ENCODE measurements at places on chromosomes 1 and 21.

DNA sequence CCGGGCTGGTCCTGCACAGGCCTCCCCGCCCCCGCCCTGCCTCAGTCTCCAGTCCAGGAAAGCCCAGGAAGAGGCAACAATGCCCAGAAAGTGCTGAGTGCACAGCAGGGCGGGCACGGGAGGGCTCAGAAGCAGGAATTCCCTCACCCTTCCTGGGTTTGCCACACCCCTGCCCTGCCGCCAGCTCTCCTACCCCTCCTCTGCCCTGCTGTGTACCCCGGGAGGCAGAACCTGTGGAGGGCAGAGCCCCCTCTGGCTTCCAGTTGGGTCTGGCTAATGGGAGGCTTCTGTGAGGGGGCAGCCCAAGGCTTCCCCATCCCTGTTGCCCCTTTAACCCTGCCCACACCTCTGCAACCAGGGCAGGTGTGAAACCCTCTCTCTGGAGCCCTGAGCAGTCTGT is 47.5 kb upstream of the CSF3R start:
- no peak for DNase-seq

GRCh38 chr1:207013321-207014085 is 19.1 kb downstream of the C1orf116 start:
- no peak for DNase-seq

DNA sequence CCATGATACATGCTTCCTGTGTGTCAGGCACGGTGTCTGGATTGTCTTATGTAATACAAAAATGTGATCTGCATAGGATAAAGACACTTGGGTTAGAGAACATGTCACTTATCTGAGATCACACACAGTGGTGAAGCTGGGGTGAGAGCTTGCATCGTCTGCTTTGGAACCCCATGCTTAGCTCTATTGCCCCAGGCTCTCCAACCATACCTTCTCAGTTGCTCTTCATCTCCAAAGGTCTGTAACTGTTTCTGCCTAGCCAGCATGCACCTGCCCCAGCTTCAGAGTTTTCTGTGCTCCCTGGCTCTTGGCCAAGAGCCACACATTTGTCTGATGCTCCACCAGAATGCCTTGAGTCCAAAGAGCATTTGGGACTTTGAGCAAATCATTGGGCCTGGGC is 93.9 kb upstream of the COG2 start:
- no peak for DNase-seq

DNA sequence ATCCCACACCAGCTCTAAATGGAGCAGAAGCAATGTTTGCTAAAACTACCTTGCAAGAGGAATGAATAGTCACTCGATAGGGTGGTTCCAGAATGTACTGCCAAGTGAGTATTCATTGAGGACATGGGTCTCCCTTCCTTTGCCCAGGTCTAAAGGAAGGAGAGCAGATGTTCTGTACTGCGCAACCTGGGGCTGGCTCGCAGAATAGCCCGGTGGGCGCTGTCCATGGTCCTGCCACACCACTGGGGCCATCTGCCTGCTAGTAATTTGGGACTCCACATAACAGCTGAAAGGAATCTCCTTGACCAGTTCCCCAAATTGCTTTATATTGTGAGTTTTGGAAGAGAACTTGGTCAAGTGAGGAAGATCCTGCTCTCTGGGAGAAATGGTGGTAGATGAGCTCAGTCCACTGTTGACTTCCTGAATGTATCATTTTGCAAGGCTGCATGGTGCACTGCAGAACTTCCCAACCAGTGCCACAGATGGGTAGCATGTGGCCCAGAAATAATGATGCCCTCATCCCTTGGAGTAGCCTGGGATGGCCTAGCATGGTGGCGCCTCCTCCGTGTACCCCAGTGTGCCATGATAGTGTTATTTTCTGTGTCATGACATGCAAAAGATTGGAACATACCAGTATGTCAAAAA is 5.7 kb downstream of the SLC6A17 start:
- peak; percentile 12 for DNase-seq

DNA sequence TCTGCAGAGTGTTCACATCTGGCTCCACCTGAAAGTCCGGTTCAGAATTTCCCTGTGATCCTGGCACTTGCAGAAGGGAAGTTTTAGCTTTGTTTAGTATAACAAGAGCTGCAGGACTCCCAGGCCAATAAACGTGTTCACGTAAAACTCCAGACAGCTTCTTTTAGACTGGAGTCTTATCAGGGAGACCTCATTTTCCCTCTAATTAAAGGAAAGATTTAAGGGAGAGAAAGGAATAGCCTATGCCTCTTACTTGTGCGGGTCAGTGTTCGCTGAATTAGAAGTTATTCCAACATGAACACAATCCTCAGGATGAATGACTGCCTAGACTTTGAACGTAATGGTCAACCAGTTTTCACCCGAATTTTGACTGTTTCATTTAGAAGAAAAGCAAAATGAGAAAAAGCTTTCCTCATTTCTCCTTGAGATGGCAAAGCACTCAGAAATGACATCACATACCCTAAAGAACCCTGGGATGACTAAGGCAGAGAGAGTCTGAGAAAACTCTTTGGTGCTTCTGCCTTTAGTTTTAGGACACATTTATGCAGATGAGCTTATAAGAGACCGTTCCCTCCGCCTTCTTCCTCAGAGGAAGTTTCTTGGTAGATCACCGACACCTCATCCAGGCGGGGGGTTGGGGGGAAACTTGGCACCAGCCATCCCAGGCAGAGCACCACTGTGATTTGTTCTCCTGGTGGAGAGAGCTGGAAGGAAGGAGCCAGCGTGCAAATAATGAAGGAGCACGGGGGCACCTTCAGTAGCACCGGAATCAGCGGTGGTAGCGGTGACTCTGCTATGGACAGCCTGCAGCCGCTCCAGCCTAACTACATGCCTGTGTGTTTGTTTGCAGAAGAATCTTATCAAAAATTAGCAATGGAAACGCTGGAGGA is 202.1 kb upstream of the SGIP1 start:
- DNase-seq: peak; percentile 23

DNA sequence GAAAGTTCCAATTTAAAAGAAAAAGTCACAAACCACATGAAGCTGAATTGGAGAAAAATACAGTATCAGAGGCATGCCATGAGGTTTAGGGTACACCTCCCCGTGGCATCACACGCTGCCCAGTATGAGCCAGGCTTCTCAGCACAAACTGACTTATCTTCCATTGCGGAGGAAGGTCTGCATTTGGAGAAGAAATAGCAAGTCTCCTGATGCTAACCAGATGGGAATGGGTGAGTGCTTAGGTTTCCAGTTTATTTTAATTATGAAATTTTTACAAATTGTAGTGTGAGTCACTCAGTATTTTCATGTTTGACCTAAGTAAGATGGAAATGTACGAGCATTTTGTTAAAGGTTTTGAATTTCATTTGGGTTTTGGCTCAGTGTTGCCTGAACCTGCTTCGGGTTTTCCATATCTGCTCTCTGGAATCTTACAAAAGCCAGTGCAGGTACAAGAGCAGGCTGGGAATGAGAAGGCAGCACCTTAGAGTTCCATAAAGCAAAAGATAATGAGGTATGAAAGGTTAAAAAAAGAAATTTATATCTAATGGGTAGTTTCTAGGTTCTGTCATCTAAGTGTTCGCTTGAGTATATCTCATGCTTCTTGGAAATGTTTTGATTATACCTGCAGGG is 213.9 kb downstream of the PATJ start:
- no peak for DNase-seq

DNA sequence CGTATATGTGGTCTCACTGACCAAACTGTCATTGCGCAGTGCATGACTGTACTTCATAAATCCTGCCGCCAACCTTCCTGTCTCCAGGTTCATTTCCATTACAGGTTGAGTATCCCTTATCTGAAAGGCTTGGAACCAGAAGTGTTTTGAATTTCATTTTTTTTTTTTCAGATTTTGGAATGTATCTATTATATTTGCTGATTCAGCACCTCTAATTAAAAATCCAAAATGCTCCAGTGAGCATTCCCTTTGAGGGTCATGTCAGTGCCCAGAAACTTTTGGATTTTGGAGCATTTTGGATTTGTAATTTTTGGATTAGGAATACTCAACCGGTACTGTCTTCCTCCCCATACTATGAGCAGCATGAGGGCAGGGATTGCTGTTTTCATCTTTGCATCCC is 30.7 kb upstream of the RBBP5 start:
- DNase-seq: no peak

DNA sequence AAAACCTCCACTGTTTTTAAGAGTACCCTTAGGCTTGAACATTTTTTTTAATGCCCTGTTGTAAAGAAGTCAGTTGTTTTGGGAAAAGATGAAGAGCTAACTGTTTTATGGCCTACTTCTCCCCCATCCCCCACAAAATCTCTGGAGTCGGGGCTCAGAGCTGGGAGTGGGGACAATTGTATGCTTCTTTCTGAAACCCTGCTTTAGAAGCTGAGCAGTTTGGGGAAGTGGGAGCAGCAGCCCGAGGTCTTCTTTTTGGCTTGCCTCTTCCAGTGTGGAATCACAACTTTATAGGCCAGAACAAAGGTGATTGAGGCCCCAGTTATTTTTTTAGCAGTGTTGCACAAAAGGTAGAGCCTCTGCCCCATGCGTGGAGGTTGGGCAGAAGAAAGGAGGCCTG is 25.2 kb downstream of the PPP2R5A start:
- DNase-seq: no peak

- DNase-seq: no peak
These were observed 6.5 kb downstream of the AIRE start for GRCh38 chr21:44291936-44292811.

DNA sequence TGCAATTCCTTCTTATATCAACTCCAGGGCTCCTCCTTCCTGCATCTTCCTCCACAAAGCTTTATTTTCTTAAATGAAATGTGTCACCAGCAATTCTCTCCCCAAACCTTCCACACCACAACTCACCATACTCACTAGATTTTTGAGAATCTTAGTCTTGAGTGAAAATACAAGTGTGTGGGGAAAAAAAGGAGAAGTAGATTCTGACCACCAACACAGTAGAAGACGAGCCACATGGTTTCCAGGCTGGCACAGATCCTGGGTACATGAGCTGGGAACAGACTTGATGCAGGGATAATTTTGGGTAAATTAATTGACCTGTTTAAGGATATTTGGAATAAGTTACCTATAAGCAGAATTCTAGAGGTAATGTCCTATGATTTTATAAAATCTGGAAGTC is 72.8 kb upstream of the KCNJ15 start:
- DNase-seq: no peak

GRCh38 chr1:210707300-210708240 is 378.9 kb downstream of the HHAT start:
- no peak for DNase-seq

- DNase-seq: no peak
These were observed 20.6 kb upstream of the ADAMTS1 start for GRCh38 chr21:26865857-26866256.

- no peak for DNase-seq
These were observed at the start of gene PAX7 for GRCh38 chr1:18630511-18631495. Gene PAX7, plus strand, starts transcription at chr1:18630846. Its CDS starts 758 bp downstream, at chr1:18631604.

All from stimulated activated CD8-positive, alpha-beta memory T cell treated with anti-CD3 and anti-CD28 coated beads, Interleukin-7, amount 100 ng/mL, for 1 hour (primary cell).